Lower lobe of right lung (tissue), 2 donors: ENCODE measurements at places on chromosomes 1 and 21. TPM values are rescaled to one million over a fixed set of nuclear protein-coding genes. Genes with fewer than 3 reads are reported as not detected.

DNA sequence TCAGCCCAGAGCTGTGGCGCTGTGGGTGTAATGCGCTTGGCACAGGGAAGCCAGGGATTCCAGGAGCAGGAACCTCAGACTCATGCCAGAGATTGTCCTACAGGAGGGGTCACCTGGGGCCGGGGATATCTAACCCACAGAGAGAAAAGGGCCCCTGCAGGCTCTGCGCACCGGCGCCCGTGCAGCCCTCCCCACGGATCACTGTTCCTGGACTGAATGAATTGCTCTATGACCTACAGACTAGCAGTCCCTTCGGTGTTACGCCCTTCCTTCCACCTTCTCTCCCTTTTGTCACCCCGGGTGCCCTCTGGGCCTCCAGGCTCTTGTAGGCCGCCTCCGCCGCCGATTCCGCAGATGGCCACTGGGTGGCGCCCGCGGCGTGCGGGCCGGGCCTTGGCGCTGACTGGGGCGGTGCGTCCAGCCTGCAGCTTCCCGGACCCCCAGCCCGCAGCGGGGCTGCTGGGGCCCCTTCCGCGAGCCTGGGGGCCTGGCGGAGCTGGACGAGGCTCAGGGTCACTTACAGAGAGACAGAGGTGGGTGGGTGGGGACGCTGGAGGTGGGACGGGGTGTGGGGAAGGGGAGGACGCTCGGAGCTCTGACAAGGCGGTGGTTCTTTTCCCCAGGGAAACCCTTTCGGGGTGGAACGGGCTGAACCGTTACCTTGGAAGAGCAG, 101.3 kb downstream of the IER5 start:
- DNase-seq = peak; percentile 75

Gene TEKT2
- total RNA-seq = 9.3 TPM

Gene B3GALT5
- total RNA-seq = 1.5 TPM

- no peak for DNase-seq
Measured at GRCh38 chr1:245279346-245279745, 124.6 kb downstream of the KIF26B start.

DNA sequence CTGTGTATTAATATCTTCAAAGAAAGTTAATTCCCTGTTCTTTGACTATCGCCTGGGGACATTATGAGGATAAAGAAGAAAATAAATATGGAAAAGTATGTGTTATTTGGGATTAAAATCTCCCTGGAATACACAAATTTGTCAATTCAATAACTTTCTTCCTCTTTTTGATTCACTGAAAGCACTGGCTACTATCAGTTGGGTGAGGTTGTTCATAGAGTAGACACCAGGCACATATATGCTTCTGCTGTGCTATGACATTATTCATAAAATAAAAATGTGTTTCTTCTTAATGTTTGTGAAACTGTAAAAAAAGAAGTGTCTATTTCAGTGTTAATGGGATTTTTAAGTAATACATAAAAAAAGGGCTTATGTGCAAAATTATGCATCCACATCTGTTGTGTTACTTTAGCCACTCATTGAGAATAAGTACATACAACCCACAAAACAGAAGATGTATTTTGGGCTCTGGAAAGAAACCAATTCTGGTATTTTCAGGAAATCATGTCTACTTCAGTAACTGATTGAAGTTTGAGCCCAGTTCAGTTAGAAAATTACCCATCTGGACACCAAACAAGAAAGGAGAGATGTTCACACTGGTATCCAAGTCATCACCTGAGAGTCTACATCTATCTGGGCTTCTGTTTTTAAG, 169.4 kb downstream of the GABPA start:
- no peak for DNase-seq

Gene XCL1
- total RNA-seq = 1.2 TPM

DNA sequence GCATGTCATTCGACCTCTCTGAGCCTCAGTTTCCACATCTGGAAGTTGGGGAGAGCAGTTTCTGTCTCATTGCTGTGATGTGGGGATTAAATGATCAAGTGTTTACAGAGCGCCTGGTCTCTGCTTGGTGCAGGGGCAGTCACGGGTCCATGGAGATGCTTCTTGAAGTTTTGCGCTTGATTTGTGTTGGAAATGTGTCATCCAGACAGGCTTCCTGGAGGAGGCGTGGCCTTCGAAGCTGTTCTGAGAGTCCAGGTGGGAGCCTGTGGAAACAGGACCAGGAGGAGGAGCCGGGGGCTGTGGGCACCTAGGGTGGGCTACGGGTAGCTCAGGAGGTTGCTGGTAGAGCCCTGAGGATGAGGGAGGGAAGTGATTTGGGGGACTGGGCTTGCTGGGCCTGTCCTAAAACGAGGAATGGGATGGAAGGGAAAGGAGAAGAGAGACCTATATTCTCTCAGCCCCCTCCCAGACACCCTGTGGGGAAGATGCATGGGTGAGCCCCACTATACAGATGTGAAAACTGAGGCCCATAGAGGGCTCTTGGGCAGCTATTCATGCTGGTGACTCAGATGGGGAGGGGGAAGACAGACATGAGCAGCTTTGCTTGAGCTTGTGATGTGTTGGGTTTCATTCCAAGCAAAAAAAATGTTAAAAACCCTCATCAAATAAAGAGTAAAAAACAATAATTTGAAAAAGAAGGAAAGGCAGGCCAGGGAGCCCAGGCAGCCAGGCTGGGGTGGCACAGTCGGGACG, 107.2 kb upstream of the WNT4 start:
- no peak for DNase-seq

Gene EXO5
- total RNA-seq = 7.8 TPM
